ENCODE measurements at places on chromosomes 16 and 17.

DNA sequence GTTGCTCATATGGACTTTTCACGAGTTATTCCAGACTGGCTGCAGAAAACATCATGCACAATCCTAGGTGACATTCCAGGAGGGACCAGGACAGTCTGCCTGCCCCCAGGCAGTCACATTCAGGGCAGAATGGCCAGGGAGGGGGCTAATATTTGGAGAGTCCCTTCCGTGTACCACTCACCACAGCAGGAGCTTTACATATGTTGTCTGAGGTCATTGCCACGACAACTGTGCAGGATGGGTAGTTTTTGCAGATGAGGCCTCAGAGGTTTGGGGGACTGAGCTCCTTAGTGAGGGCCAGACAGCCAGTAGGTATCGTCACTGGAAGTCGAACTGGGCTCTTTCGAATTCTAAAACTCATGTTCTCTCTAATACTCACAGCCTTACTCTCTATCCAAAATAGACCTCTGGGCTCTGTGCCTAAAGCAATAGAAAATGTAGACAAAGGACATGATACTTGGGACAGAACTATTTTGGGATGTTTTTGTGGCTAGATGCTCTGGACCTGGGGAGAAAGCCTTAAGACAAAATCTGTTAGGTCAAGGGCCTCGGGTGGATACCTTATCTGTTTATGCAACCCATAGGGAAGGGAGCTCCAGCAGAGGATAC is 338.5 kb downstream of the MAF start:
- DNase-seq = no peak

GRCh38 chr16:78045865-78046581 is 23.7 kb downstream of the CLEC3A start:
- DNase-seq = peak; percentile 60

- DNase-seq = no peak
Observed at GRCh38 chr17:32822996-32823395, 53.9 kb downstream of the MYO1D start.

DNA sequence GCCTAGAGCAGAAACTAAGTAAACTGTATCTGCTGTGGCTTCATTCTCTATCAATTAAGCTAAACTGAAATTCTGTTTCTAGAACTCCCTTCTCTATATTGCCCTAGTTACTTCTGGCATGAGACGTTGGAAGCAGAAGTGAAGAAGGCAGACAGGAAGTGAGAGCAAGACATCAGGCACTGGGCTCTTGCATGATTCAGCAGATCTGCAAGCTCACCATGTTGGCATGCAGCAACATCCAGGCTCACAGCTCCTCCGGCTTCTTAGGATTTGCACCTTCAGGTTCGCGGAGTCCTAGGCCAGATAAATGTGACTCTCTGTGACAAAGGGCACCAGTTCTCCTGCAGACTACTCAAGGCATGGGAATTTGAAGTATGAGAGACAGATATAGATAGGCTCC is 148.3 kb downstream of the CDH8 start:
- DNase-seq = no peak

DNA sequence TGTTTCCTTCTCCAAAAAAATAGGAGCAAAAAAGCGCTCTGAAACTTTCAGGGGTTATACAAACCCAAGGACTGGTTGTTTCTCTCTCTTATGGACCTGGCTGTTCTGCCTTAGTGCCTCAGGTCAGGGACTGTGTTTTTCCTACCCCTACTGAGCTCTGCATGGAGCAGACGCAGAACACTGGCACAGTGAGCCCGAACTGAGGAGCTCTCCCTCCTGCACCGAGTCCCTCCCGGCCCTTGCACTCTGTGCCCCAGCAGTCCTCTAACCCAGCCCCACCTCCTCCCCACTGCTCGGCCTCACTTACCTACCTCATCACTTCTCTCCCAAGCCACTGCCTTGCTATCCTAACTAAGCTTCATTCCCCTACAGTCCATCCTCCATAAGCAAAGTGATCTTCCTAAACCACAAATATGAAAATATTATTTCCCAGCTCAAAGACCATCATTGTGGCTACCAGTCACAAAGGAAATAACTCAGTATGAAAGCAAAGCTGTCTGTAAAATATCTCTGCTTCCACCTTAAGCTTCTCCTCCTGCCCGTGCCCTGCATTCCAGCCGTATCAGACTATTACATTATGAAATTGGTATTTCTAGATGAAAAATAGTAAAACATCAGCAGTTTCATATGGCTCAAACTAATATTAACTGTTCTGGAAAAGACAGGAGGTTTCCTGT is 13.6 kb downstream of the MEIOB start:
- DNase-seq = no peak

- no peak for DNase-seq
Observed at GRCh38 chr17:79026376-79027273, 2.7 kb downstream of the C1QTNF1 start.

DNA sequence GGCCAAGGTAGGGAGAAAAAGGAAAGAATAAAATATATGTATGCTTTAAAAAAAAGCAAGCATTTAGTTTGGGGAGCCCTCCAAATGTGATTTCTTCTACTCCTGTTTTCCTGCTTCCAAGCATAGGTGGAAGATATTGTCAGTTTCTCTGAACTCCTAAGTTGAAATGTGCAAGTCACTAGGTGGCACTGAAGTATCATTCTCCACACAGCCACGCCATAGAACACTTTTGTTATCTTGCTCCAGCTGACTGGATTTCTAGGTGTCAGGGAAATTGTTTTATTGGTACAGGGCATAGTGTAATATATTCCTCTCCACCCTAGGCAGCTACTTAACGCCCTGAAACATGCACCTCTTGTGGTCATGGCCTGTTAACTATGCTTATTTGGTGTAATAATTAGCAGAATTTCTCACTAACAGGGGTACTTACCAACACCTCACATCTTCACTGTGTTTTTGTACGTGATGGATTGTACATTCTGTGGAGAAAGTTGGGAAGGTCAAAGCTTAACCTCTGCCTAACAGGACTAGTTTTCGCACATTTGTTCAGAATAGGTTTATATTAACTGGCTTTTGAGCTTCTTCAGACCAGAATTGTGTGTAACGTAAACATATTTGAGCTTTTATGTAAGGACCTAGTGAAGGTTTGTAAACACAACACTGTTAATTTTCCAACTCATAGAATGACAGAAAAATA is 69.3 kb downstream of the FTO start:
- DNase-seq = no peak

- DNase-seq = no peak
Observed at GRCh38 chr17:46915596-46915995, 7.4 kb upstream of the GOSR2 start.

- no peak for DNase-seq
Observed at GRCh38 chr16:85279825-85280545, 167.7 kb upstream of the CIBAR2 start.

DNA sequence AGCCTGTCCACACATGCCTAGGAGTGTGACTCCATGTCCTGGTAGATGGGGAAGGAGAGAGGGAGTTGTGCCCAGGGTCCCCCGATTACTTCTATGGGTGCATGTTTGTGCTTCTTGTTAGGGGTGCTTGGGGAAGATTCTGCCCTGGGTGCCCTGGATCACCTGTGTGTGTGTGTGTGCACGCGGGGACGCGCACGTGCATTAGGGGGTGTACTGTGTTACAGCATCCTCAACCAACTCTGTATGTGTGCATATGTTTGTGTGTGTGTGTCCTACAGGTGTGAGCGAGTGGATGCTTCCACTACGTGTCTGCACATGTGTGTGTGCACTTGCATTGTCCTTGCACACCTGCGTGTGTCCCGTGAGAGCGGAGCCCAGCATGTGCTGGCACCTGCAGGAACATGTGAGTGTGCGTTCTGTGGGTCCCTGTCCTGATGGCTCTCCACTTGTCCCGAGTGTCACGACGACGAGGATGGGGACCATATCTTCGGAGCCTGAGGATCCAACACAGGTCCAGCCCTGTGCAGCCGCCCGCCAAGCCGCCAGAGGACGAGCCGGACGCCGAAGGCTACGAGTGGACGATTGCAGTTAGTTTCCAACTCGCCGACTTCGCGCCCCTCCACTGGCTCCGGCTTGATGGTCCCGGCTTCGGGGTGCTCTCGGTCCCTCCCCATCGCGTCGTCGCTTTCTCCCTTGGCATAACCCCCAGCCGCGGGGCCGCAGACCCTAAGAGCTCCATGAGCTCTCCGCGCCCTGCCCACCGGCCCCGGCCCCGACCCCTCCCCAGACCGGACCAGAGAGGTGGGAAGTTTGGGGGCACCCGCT is 6.0 kb upstream of the TBC1D3B start:
- no peak for DNase-seq

DNA sequence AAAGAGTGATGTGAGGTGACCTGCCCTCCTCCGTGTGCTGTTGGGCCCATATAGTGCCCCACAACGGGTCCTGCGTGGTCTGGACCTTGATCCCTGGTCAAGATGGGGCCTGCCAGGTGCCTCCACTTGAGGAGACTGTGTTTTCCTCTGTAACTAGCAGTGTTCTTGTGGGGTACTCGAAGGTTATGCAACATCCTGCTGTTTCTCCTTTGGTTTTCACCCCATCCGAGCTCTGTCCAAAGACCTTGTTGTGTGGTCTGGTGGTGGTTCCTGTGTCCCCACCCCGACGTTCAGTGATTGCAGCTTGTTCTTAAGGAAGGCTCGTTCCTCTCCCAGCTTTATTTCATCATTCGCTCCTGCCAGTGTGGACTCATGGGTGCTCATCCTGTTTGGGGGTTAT is 38.7 kb upstream of the ZNF750 start:
- DNase-seq = no peak

DNA sequence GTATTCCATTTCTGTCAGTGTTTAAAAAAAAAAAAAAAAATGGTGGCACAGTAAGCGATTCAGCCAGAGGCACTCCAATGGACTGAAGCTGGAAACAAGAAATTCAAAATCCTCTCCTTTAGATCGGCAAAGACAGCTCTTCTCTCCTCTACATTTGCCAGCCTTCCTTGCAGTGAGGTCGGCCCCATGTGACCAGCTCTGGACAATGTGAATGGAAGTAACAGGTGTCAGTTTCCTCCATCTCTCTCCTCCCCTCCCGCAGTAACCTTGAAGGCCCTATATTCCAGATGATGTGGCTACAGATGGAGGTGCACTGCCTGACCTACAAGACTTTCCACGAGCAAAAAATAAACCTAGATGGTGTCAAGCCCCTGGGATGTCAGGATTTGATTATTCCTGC is 15.0 kb downstream of the CUEDC1 start:
- DNase-seq = no peak

DNA sequence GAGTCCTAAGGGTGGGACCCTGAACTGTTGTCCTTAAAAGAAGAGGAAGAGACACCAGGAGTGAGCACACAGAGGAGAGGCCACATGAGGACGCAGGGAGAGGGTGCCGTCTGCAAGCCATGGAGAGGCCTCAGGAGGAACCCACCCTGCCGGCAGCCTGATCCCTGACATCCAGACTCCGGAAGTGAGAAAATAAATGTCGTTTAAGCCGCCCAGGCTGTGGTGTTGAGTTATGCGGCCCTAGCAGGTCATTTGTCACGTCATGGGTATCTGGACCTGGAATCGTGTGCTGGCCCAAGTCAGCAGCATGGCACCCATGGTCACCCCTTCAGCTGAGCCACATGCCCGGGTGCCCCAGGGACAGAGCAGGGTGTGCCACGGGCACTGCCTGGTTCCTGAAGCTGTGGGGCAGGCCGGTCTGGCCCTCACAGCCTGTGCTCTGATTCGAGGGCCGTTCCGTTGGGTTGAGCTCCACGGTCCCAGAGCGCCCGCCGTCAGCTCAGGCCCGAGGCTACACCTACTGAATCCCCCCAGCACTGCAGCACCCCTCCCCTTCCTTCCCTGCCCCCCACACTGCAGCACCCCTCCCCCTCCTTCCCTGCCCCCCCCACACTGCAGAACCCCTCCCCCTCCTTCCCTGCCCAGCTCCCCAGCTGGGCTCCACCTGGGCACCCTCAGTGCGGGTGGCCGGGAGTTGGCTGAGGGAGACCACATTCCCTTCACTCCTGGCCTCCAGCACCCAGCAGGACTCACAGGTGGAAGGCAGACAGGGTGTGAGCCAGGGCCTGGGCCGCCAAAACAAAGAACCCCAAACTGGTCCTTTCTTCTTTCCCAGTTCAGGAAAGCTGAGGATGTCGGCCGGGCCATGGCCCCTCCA is 2.7 kb upstream of the CCDC57 start:
- DNase-seq = no peak

GRCh38 chr17:42422958-42423712 is at the start of gene CAVIN1:
Gene CAVIN1 (minus strand): TSS chr17:42423256. CDS start chr17:42423097, 159 bp downstream.
- peak; percentile 61 for DNase-seq

DNA sequence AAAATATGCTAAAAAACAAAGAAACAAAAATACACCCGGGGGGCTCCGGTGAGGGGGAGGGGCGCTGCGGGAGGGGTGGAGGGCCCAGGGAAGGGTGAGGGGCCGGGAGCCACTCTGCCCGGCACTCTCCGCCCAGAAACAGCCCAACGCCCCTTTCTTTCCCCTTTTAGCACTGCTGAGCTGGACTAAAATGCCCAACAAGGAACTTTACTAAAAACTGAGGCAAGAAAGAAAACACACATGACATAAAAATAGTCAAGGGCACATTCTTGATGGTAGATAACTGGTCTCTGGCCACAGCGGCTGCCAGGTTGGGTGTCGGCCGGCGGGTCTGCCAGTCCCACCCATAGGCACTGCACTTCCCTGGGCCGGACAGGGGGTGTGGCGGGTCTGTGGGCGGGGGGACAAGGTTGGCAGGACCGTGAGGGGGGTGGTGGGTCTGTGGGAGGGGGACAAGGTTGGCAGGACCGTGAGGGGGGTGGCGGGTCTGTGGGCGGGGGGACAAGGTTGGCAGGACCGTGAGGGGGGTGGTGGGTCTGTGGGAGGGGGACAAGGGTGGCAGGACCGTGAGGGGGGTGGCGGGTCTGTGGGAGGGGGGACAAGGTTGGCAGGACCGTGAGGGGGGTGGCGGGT is 20.9 kb downstream of the METRNL start:
- no peak for DNase-seq

- DNase-seq = no peak
Observed at GRCh38 chr16:17321824-17322223, 148.9 kb downstream of the XYLT1 start.

DNA sequence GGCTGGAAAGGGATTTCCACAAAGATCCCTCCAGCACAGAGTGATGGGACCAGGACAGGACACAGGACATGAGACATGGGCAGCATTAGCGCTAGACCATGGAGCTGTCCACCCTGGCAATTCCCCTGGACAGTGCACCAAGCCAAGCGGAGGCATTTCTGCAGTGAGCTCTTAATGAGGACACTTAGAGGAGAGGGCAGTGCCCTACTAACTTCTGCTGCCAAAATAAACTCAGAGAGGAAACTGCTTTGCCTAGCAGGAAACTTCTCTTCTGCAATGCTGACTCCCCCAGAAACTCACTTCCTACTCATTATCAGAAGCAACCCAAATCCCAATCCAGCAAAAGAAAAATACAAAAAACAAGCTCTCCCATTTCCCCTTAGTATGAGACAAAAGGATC is 119.2 kb downstream of the HS3ST2 start:
- no peak for DNase-seq
